ENCODE measurements at places on chromosomes 3 and 15. TPM values are rescaled to one million over a fixed set of nuclear protein-coding genes. Genes with fewer than 3 reads are reported as not detected.

The EXD1 gene
- total RNA-seq: not detected

The GOLGA6L7 gene
- total RNA-seq: 0.15 TPM

The CDHR4 gene
- total RNA-seq: not detected

The GOLGA8J gene
- total RNA-seq: not detected

The JMJD7 gene
- total RNA-seq: 7.0 TPM

The CAMK2N2 gene
- total RNA-seq: 6.0 TPM

The CCR8 gene
- total RNA-seq: not detected

The SI gene
- total RNA-seq: not detected

The SLC28A1 gene
- not detected for total RNA-seq

The PARP15 gene
- total RNA-seq: 0.28 TPM

The GAP43 gene
- total RNA-seq: not detected

The CRYGS gene
- 0.56 TPM for total RNA-seq

The SERINC4 gene
- not detected for total RNA-seq

The UROC1 gene
- total RNA-seq: not detected

The GRAMD1C gene
- total RNA-seq: 1.6 TPM

The ARHGEF26 gene
- 14.3 TPM for total RNA-seq

The KPNA4 gene
- total RNA-seq: 35.4 TPM

The RAB11A gene
- 257 TPM for total RNA-seq

The ITGA11 gene
- total RNA-seq: not detected

The TRPM1 gene
- total RNA-seq: not detected

The ZNF501 gene
- total RNA-seq: 1.8 TPM

The MAP6D1 gene
- 7.0 TPM for total RNA-seq

The ISLR gene
- total RNA-seq: 19.8 TPM

The FAM98B gene
- total RNA-seq: 22.4 TPM

The PLS1 gene
- total RNA-seq: 27.2 TPM

The RLBP1 gene
- not detected for total RNA-seq

The DISP2 gene
- total RNA-seq: 0.38 TPM

The PCSK6 gene
- 0.13 TPM for total RNA-seq

The LRRN1 gene
- total RNA-seq: 20.2 TPM

The IL17RD gene
- total RNA-seq: 38.4 TPM

The GPR27 gene
- total RNA-seq: not detected

The DCLK3 gene
- not detected for total RNA-seq

The NLGN1 gene
- total RNA-seq: 15.6 TPM

The ULK4 gene
- 6.3 TPM for total RNA-seq

The SAXO2 gene
- total RNA-seq: 0.10 TPM

The ACSBG1 gene
- total RNA-seq: 0.63 TPM

The KLF13 gene
- 33.1 TPM for total RNA-seq

The ITIH4 gene
- 0.71 TPM for total RNA-seq

The KCNAB1 gene
- not detected for total RNA-seq

The ZBTB47 gene
- 4.0 TPM for total RNA-seq

The LRRC2 gene
- not detected for total RNA-seq

The HDC gene
- not detected for total RNA-seq

The GCNT3 gene
- total RNA-seq: 0.08 TPM

Data from SJCRH30 (cell line).